Fibroblast of the conjunctiva (primary cell): ENCODE measurements at places on chromosomes 2 and 18.
A peak's percentile ranks its signal among the peaks of the same experiment; 100 is the strongest.

DNA sequence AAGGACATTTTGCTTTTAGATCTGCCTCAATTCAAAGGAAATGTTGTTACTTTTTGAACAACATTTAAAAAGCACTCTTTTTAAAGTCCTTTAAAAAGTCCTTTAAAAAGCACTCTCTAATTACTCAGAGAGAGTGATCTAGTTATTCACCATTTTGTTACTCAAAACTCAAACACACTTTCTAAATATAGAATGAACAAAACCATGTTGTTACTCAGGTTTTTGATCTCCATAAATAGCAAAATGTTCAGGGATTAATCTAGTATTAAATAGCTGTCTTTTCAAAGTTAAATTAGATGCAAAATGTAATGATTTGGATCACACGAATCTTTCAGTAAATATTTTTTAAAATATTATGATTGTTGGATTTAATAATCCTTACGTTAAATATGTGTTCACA lies 143.5 kb upstream of the BOD1L2 start:
- DNase-seq: no peak

- DNase-seq: no peak
Observed at GRCh38 chr2:105432044-105432399, 33.2 kb upstream of the FHL2 start.

- no peak for DNase-seq
Observed at GRCh38 chr2:207202645-207203044, 36.9 kb upstream of the KLF7 start.

- peak; percentile 72 for DNase-seq
Observed at GRCh38 chr2:215693193-215693998, 257.5 kb upstream of the FN1 start.

GRCh38 chr2:45823723-45824206 lies 172.3 kb downstream of the PRKCE start:
- DNase-seq: no peak

- peak; percentile 28 for DNase-seq
Observed at GRCh38 chr2:229344151-229344551, 73.1 kb upstream of the PID1 start.

- no peak for DNase-seq
Observed at GRCh38 chr2:157442191-157442590, 1.7 kb downstream of the CYTIP start.

DNA sequence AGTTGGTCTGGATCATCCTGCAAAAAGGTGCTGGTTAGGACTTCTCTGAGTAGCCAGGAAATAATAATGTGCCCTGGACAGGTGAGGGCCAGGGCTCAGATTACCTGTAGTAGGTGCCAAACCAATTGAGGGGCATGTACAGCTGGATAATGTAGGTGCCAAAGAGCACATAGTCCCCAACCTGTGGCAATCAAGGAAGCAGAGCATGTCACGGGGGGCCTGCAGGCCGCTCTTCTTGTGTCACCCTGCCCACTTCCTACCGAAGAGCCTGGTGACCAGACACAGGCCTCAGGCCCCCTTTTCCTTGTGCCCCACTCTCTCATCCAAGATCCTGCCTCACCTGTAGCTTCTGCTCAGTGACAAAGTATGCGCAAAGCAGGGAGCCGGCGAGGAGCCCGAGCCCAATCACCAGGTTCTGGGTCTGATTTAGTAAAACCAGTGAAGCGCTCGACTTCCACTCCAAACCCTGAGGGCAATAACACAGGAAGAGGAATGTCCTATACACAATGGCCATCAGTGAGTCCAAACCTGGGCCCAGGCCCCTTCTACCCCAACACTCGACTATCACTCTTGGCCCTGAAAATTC lies 5.2 kb downstream of the ABCB6 start:
- no peak for DNase-seq

GRCh38 chr2:152407806-152408205 lies 72.8 kb downstream of the FMNL2 start:
- no peak for DNase-seq

DNA sequence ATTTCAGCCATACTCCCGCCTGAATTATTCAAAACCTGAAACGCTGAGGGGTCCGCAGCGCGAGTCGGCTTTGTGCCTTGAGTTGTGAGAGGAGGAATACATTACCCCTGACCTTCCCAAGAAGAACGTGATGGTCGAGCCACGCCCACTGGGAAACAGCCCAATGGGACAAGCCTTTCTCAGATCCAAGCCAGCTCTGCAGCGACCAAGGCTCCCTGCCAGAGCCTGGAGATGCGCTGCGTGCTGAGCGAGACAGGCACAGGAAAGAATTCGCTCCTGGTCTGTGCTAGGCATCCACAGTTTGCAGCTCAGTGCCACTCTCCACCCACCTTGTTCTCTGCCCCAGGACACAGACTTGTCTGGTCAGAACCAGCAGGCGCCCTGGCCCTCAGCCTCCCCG lies 74.1 kb upstream of the GLI2 start:
- no peak for DNase-seq

GRCh38 chr2:76039505-76039904 lies 328.8 kb upstream of the GCFC2 start:
- DNase-seq: no peak

DNA sequence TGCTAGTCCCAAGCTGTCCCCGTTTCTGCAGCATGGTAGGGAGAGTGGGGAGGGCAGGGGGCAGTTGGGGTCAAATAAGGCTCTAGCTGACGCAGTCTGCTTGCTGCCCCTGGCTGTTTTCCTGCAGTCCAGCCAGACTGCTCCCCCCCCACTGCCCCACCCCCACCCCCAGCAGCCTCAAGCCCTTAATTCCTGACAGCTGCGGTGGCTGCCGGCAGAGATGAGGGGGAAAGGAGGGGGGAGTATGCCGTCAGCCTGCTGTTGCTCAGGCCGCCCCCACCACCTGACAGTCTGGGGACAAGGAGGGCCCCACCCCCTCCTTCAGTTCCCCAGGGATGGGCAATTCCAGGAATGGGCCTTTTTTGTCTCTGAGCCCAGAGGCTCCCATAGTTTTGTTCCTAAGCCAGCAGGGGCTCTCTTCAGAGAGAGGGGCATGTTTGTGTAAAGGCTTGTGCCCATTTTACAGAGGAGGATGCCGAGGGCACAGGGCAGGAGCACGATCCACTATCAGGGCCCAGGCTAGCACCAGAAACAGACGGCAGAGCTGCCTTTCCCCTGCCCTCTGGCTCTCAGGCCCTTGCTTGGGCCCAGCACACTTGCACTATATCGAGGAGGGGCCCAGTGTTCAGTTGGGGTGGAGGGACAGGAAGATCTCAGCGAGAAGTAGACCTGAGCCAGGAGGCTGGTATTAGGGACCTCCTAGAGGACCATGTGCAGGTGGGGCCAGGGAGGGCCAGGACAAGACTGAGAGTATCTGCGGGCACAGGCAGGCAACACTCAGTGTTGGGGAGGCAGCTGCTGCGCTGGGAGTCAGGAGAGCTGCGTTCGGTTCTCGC lies 1.5 kb upstream of the WNT10A start:
- no peak for DNase-seq

DNA sequence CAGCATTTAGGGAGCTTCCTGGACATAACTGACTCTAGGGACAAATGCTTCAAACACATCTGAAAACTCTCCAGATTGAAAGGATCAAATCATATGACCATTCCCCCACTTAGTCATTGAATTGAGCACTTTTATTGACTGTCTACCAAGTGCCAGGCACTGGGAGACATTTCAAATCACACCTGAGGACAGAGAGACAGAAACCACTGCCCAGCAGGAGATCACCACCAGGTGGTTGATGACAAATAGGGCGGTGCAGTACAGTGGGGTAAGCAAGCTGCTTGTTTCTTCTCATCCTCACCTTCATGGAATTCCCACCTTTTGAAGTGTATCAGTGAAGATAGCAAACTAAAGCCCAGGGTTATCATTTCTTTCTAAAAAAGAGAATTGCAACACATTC lies 19.0 kb upstream of the CXCR4 start:
- DNase-seq: no peak

DNA sequence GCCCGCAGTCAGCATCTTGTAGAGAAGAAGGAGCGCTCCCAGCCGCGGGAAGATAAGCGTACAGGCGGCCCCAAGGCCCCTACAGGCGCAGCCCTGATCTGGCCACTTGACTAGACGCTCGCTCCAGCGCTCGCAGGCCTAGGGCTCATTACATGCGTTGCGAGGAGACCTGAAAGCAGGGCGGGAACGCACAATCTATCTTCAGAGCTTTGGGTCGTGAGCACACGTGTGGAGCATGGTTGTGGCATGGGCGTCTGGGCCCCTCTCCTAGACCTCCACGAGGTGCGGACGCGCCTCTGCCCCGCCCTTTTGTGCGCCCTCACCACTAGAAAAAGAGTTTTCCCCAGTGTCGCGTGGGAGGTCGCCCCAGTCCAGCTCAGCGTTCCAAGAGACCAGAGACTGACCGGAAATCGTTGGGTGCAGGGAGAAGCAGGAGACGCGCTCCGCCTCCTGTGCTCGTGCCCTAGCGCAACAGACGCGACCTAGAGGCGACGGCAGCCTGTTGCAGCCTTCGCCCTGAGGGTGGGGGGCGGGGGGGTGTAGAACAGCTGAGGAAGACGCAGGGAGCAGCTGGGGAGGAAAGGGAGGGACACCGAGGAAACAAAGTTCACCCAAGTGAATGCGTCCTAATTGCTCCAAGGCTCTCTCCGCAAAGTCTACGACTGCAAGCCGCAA lies 12.6 kb downstream of the NR4A2 start:
- DNase-seq: no peak

- no peak for DNase-seq
Observed at GRCh38 chr2:144438801-144439631, 80.9 kb downstream of the ZEB2 start.

DNA sequence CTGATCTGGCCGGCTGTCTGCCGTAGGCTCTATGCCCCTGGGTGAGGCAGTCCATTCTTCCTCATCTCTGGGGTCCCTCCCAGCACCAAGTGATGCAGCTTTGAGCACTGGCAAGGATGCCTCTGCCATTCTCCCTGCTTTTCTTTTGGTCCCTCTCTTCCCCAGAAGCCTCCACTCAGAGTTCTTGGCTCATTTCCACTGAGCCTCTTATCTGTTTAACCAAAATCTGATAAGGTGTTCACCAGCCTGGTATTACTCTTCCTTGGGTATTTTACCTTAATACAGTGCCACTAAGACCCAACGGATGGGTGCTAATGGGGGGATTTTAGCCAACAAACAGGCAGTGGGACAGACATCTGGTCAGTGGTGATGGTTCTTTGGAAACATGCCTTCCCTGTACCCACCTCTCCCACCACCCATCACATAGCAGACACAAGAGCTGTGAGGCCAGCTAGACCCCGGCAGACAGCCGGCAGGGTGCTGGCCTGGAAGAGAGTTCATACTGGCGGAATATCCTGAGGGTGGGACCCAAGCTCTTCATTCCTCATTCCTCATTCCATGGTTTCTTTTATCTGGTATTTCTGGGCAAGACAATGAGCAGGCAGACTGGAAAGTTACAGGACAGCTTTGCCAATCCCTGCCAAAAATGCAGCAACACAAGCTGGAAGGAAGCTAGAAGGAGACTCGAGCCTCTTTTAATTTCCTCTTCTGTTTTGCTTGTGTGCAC lies 34.6 kb downstream of the ZBTB7C start:
- DNase-seq: no peak

DNA sequence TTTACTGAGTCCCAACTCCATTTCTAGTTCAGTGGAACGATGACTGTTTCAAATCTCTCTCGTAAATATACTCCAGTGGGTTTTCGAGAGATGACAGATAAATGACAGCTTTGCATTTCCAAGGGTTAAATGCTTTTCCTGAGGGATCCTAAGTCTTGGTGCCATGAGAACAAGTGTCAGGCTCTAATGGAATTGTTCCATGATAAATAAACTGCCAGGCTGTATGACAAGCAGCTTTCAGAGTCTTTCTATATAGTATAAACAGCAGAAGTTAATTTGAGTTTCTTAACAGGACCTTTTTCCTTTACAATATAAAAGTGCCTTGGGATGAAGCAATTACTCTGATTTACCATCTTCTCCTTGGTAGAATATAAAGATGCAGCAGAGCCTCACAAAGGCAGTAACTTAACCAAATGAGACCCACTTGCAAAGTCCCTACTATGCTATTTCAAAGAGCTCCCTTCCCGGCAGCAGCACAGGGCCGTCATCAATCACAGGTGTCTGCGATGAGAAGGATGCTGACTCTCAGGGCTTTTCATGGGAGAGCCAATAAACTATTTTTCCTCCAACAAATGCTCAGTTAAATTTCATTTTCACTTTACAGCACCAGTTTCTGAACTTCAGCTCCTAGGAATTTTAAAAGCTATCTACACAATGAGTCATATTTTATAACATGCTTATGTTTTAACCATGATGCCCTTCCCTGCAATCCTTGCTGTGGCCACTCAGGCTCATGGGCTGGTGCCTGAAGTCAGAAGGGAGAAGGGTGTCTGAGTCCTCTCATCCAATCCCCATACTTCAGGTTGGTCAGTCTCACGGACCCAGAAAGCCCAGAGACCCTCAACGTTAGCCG lies 123.8 kb downstream of the AFF3 start:
- DNase-seq: peak; percentile 36

- DNase-seq: no peak
Observed at GRCh38 chr2:60899230-60899891, 18.0 kb downstream of the REL start.

DNA sequence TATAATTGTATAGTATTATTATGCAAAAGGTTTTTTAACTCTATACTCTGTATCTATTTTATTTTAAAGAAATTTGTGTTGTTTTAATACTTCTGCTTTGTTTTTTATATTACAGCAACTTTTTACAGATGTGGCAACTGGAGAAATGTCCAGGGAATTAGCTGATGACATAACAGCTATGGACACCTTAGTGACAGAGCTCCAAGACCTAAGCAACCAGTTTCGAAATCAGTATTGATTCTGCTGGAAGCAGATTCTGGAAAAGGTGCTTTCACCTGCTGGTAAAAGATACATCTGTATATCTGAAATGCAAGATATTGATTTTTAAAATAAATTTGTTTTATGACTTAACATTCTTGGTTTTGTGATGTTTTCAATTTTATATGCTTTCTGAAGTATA lies 126.1 kb upstream of the LTBP1 start:
- no peak for DNase-seq

GRCh38 chr2:118634876-118635275 lies 212.6 kb downstream of the EN1 start:
- DNase-seq: no peak

GRCh38 chr2:165793161-165793778 lies 777 bp downstream of the GALNT3 start:
- DNase-seq: no peak

DNA sequence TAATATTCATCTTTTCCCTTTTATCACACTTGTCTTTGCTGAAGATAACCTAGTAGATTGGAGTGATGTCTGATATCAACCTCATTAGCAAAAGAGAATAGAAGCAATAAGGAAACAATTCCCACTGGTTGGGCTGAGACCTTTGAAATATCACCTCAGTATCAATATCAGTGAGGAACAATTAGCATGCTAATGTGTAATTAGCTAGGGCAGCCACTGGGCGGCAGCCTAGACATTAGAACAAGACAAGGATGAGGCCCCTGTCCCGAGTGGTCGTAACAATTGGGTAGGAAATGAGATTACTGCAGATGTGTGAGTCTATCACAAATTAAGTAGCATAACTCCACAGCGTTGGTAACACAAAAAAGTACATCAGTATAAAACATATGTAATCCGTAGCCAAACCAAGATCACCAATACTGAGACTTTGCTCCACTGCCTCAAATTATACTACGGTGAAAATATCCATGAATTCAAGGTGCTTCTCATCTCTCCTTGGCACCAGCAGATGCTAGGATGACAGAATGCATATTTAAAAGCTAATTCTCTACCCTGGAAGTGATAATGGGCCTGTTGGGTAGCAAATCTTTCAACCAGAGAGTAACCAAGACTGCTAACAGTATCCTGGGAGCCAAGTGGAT lies 99.1 kb downstream of the ALPK2 start:
- peak; percentile 41 for DNase-seq
